ENCODE measurements at places on chromosomes 11 and 22. TPM values are rescaled to one million over a fixed set of nuclear protein-coding genes. Genes with fewer than 3 reads are reported as not detected.

- DNase-seq = peak; percentile 11
Measured at GRCh38 chr11:638631-639331, 1.7 kb downstream of the DRD4 start.

DNA sequence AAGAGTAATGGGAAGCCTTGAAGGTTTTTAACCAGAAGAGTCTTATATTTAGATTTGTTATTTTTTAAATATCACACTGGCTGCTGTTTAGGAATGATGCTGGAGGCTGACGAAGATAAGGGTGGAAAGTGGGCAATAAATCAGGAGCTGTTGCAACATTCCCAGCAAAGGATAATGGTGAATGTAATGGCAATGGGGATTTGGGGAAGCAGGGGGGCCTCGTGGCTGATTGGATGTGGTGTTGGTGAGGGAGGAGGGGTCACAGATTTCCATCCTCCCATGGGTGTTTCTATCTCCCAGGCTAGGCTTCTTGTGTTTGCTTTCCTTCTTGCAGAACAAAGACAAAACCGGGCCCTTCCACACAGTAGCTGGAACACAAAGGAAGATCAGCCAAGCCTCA is 80.8 kb downstream of the PIWIL4 start:
- DNase-seq = no peak

The TRAF6 gene
- 40.2 TPM for total RNA-seq

The MS4A14 gene
- 0.78 TPM for total RNA-seq

DNA sequence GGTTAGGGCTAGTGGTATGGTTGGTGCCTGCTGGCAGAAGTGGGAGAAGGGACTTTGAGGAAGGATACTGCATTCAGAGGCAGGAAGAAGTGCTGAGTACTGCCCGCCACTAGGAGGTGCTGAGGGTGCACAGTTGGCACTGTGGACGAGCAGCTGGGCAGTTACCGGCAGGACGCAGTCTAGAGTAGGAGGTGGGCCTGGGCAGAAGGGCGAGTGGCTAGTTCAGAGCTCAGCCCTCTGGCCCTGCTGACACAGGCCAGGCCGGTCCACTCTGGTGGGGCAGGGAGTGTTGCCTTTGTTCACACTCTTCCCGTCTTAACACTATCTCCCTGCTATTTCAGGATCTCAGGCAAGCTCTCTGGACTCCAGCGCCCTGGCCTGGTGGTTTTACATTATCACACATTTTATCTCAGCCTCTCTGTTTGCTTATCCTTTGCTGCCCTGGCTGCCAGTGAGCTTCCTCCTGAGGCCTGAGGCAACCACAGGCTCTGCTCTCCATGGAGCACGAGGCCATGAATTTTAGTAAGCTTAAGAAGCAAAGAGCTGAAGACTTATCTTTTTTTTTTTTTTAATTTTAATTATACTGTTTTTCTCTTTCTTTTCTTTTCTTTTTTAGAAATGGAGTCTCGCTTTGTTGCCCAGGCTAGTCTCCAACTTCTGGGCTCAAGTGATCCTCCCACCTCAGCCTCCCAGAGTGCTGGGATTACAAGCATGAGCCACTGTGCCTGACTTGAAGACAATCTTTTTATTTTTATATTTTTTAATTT is 26.9 kb downstream of the SNAP29 start:
- DNase-seq = peak; percentile 53

- DNase-seq = no peak
Measured at GRCh38 chr11:30481330-30481729, 104.8 kb downstream of the MPPED2 start.

- DNase-seq = no peak
Measured at GRCh38 chr11:76744186-76745043, 38.7 kb upstream of the TSKU start.

- peak; percentile 71 for DNase-seq
Measured at GRCh38 chr22:46763051-46763705, 728 bp downstream of the TBC1D22A start.

DNA sequence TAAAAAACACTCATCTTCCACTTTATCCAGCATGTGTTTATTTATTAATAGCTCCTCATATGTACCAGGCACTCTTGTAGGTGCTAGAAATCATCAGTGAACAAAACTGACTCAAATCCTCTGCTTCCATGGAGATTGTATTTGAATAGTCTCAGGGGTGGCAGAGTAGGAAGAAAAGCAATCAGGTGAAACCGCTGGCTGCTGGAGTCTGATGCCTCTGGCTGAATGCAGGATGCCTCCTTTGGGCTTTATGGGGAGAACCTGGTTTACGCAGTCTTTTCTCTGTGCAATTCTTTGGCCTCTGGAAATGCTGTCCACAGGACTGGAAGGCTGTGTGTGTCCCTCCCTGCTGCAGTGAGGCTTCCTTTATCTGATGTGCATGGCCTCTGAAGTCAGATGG is 12.8 kb upstream of the OSBP2 start:
- no peak for DNase-seq
